ENCODE measurements at places on chromosomes 2 and 18.

- no peak for DNase-seq
Observed at GRCh38 chr2:128558441-128558840, 239.8 kb upstream of the HS6ST1 start.

DNA sequence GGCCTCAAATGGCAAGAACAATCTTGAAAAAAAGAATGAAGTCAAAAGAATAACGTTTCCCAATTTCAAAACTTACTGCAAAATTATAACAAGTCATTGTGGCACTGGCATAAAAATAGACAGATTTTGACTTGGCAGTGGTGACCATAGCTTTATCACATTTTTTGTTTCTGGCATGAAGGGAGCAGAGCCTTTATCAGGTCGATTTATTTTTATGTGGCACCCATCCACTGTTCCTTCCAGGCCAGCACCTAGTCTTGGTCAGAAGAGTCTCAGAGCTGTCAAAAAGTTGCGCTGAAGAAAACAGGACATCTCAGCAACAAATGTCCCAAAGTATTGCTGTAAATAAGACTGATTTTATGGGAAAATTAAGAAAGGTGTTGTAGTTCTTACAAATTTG lies 92.4 kb downstream of the TRABD2A start:
- no peak for DNase-seq

DNA sequence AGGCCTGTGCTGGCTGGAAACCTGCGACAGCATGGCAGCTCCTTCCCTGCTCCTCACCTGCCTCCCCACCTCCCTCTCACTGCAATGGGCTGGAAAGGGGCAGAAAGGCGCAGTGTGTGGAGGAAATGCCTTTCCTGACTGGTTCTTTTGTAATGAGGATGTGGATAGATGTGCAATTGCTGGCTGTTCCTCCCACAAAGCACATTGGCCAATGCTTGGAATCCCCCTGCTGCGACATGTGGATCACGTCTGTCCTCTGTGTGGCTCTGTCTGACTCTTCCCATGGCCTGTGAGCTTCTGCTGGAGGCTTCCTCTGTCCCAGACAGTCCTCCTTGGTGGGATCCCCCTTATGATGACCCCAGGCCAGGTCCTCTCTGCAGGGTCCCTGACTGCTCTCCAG lies 172.5 kb downstream of the NCK2 start:
- no peak for DNase-seq

DNA sequence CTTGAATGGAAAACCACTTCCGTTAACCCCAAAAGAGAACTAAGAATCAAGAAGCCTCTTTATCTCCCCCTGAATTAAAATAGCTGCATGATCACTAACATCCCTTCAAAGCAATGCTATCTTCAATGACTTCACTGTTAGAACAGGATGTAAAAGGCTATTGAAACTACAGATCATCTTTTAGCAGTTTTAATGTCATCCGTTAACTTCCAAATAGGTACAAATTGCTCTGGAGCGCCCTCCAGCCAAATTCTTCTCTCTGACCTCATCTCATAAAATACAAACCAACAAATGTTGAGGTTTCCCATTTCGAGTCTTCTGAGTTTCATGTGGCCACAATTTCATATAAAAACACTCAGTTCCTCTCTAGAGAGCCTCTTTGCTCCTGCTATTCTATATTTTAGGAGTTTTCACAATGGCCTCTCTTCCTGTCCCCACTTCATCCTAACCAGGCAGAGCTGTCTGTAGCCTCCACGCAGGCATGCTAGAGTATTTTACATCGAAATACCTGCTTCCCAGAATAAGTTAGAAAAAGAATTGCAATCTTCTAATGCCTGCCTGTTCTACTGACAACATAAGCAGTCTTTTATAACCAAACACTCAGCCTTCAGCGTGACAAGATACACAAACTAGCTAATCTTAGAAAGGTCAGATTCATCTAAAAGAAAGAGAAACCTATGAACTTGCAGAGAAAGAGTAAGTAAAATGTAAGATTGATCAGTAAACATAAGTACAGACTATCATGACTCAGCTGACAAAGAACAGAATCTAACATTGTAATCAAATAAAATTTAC lies 37.9 kb downstream of the B4GALT6 start:
- no peak for DNase-seq

- DNase-seq: no peak
Observed at GRCh38 chr2:12918835-12919445, 202.2 kb downstream of the TRIB2 start.
